ENCODE measurements at places on chromosomes 3 and 15. TPM values are rescaled to one million over a fixed set of nuclear protein-coding genes. Genes with fewer than 3 reads are reported as not detected.

DNA sequence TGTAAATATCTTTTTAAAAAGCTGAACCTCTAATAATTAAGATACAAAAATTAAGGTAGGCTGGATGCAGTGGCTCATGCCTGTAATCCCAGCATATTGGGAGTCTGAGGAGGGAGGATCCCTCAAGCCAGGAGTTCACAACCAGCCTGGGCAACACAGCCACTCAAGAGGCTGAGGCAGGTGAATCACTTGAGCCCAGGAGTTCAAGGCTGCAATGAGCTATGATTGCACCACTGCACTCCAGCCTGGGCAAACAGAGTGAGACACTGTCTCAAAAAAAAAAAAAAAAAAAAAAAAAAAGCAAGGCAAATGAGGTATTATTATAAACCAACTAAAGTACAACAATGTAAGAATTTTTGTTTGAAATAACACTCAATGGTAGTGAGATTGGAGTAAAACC lies 47.6 kb downstream of the EFHB start:
- peaks cover 6% of the 10 kb centered on the region for H3K4me1 ChIP-seq
- H3K4me3 ChIP-seq, result no peak overlapping the region
- DNase-seq, result no peak
- no peak overlapping the region for H3K27ac ChIP-seq
- H3K27me3 ChIP-seq, result no peaks in the 10 kb centered on the region

GRCh38 chr3:127172211-127172610 lies 20.7 kb upstream of the PRR23E start:
- no peaks in the 10 kb centered on the region for H3K36me3 ChIP-seq
- no peak overlapping the region for H3K4me3 ChIP-seq
- no peak for DNase-seq
- peaks cover 47% of the 10 kb centered on the region for H3K4me1 ChIP-seq
- H3K27me3 ChIP-seq, result peaks cover 2% of the 10 kb centered on the region
- no peak overlapping the region for H3K27ac ChIP-seq

- no peak for DNase-seq
- no peaks in the 10 kb centered on the region for H3K4me1 ChIP-seq
- no peaks in the 10 kb centered on the region for H3K36me3 ChIP-seq
- no peak overlapping the region for H3K4me3 ChIP-seq
- no peaks in the 10 kb centered on the region for H3K27me3 ChIP-seq
Observed at GRCh38 chr3:69568458-69568857, 170.8 kb upstream of the MITF start.

GRCh38 chr15:74370471-74370870 lies 3.0 kb upstream of the CYP11A1 start:
- no peak overlapping the region for H3K4me3 ChIP-seq
- peaks cover 27% of the 10 kb centered on the region for H3K4me1 ChIP-seq
- DNase-seq, result no peak
- peaks cover 24% of the 10 kb centered on the region for H3K27me3 ChIP-seq
- no peak overlapping the region for H3K27ac ChIP-seq
- no peaks in the 10 kb centered on the region for H3K36me3 ChIP-seq

Gene RPL15
- total RNA-seq, result 1,637 TPM

All from spinal cord (tissue), 10 donors.